ENCODE measurements at places on chromosomes 1 and 21.

DNA sequence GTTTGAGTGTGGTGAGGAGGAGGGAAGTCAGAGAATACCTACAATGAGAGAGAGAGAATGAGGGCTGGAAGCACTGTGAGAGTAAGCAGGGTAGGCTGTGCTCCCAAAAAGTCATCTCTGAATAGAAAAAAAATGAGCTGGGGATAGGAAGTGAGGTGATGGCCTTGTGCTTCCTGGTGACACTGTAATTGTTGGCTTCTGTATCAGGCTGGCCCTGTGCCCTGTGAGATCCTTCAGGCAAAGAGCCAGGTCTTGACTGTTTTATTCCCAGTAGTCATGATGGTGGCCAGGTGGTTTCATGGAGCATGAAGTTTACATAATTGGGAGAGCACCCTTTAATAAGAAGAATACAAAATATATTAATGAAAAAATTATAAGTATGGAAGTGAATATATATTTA is 20.4 kb upstream of the SPATA6 start:
- no peak overlapping the region for H3K4me3 ChIP-seq
- H3K36me3 ChIP-seq: no peaks in the 10 kb centered on the region
- H3K27me3 ChIP-seq: peaks cover 5% of the 10 kb centered on the region
- H3K4me1 ChIP-seq: no peaks in the 10 kb centered on the region
- H3K27ac ChIP-seq: no peak overlapping the region

DNA sequence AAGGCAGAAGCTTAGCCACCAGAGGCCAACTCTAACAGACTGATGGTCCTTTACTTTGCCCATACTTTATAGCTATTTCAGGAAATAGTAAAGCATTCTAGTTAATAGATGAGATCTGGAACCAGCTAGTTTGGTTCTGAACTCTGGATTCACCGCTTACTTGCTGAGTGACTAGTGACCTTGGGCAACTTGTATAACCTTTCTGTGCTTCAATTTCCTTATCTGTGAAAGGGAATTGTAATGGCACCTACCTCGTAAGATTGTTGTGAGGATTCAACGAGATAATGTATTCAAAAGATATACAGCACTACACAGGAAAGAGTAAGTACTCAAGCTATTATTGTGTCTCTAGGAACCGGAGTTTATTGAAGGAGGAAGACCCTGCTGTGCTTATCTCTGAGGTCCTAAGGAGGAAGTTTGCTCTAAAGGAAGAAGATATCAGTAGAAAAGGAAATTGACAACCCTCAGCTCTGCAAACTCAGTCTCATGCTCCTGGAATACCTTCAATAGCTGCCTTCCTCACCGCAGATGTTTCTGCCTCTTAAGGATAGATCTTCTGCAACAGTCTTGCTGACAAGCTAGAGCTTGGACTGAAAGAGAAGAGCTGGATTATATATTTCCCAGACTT is 11.9 kb downstream of the MTFR1L start:
- peaks cover 58% of the 10 kb centered on the region for H3K36me3 ChIP-seq
- H3K27ac ChIP-seq: peak overlapping the region; percentile 4
- peaks cover 12% of the 10 kb centered on the region for H3K4me1 ChIP-seq
- H3K27me3 ChIP-seq: no peaks in the 10 kb centered on the region
- no peak overlapping the region for H3K4me3 ChIP-seq
- no peak for DNase-seq

DNA sequence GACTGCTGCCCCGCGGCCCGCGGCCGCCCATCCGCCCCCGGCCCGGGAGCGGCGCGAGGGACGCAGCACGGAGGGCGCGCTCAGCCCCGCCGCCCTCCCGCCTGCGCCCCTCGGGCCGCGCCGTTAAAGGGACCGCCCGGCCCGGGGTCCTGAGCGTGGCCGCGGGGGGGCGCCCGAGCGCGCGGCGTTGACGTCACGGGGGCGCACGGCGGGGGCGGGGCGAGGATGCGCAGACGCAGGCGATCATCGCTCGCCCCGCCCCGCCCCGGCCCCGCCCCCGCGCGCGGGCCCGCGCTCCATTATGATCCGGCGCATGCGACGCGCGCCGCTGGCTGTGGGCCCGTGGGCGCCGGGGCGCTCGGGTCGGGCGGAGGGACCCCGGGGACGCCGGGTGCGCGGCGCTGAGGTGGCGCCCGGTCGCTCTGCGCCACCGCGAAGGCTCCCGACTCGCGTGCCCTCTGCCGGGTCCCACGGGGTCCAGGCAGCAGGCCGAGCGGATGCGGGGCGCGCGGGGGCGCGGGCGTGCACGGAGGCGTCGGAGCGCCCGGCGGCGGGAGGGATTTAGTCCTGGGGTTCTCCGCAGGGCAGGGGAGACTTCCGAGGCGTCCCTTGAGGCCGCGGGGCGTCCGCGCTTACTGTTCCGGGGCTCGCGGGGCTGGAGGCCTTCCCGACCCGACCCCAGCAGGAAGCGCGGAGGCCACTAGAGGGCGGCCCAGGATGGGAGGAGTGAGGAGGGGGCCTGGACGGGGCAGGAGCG is at the start of gene DVL1:
DVL1 (minus strand) TSS at position 163 of the 757 bp plus-strand sequence. CDS start 353 bp downstream, outside the sequence.
- peaks cover 32% of the 10 kb centered on the region for H3K4me1 ChIP-seq
- peak; percentile 78 for DNase-seq
- H3K27ac ChIP-seq: peak within 1 kb of the TSS; percentile 28
- H3K4me3 ChIP-seq: peak within 1 kb of the TSS; percentile 75

GRCh38 chr1:93659822-93660503 is 21.7 kb downstream of the BCAR3 start:
- H3K36me3 ChIP-seq: no peaks in the 10 kb centered on the region
- H3K27ac ChIP-seq: no peak overlapping the region
- no peak overlapping the region for H3K4me3 ChIP-seq
- no peaks in the 10 kb centered on the region for H3K4me1 ChIP-seq

DNA sequence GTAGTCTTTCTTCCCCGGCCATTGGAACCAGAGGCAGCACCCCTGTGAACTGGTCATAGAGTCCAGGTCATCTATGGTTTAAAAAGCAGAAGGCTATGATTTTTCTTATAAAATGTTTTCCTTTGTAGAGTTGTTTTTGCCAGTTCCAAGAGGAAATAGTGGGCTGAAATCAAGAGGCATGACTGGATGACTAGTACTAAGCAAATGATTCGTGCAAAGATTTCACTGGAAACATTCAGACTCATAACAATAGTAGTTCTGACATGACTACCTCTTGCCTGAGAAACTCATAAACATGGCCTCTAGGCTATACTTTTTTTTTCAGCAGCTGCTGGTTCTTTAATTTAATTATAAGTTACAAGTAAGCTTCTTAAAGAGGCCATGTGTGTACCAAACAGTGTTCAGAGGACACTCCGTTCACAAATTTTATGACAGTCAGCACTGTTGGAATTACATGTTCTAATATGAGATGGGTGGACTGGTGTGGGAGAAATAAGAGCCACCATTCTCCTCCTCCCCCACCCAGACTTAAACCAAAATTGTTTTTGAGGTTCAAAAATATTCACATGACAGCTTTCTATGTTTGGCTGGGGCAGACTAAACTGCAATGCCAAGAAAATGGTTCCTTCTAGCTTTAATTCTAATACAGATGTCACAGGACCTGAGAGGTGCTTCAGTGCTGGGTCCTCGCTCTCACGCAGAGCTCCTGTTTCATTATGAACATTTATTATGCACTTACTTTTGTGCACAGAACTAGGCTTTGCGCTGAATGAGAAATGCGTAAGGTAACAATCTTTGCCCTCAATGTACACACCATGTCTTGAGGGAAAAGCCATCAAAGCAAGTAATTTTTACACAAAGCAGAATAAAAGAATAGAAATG is 147.5 kb downstream of the ZC3H11B start:
- H3K27ac ChIP-seq: no peak overlapping the region
- no peaks in the 10 kb centered on the region for H3K27me3 ChIP-seq
- no peaks in the 10 kb centered on the region for H3K4me1 ChIP-seq
- no peaks in the 10 kb centered on the region for H3K36me3 ChIP-seq

DNA sequence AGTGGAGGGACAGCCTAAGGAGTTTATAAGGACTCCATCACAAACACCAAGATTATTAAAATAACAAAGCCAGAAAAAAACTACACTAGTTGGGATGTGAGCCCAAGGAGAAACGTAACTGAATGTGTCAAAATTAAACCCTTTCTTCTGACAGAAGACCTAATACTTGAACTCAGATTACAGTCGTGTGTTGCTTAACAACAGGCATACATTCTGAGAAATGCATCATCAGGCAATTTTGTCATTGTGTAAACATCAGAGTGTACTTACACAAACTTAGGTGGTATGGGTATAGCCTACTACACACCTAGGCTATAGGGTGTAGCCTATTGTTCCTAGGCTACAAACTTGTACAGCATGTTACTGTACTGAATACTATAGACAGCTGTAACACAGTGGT is 23.4 kb downstream of the DSTYK start:
- no peak overlapping the region for H3K27ac ChIP-seq
- H3K4me3 ChIP-seq: no peak overlapping the region
- H3K36me3 ChIP-seq: peaks cover 29% of the 10 kb centered on the region
- no peaks in the 10 kb centered on the region for H3K27me3 ChIP-seq

DNA sequence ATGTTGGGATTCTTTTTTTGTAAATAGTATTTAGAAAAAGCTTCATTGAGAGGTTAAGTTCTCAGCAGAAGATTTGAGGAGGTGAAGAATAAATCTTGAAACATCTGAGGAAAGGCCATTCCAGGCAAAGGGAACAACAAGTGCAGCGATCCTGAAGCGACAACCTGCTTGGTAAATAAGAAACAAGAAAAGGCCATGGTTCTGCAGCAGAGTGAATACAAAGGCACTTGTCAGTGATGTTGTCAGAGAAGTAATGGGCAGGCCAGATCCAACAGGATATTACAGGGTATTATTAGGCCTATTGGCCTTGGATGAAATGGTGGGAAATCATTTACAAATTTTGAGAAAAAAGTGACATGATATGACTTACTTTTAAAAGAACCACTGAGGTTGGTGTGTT is 960.0 kb downstream of the PLA2G4A start:
- H3K36me3 ChIP-seq: no peaks in the 10 kb centered on the region
- no peaks in the 10 kb centered on the region for H3K4me1 ChIP-seq
- H3K27me3 ChIP-seq: no peaks in the 10 kb centered on the region
- H3K4me3 ChIP-seq: no peak overlapping the region
- no peak for DNase-seq

DNA sequence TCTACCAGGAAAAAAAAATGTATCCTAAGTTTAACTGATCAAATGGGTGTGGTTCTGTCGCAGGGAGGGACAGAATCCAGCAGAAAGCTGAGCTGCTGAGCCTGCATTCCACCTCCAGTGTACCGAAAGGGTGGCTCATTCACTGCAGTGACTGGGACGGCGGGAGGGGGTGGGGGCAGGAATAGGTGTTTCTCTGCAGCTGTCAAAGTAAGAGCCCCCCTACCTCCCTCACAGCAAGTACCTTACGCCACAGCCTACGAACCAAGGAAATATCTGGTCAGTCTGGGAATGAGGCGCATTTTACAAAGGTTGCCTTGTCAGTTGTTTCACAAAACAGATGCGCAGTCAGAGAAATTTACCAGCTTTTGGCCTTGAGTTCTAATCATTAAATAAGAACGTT is 1.7 kb downstream of the S100B start:
- peaks cover 52% of the 10 kb centered on the region for H3K4me1 ChIP-seq
- no peaks in the 10 kb centered on the region for H3K36me3 ChIP-seq
- no peak overlapping the region for H3K27ac ChIP-seq
- DNase-seq: no peak

GRCh38 chr21:42655796-42656770 is 2.7 kb downstream of the PDE9A start:
- H3K4me1 ChIP-seq: peaks cover 25% of the 10 kb centered on the region
- no peaks in the 10 kb centered on the region for H3K36me3 ChIP-seq
- peaks cover 73% of the 10 kb centered on the region for H3K27me3 ChIP-seq
- H3K4me3 ChIP-seq: no peak overlapping the region

- H3K4me1 ChIP-seq: peaks cover 44% of the 10 kb centered on the region
- H3K4me3 ChIP-seq: no peak overlapping the region
- H3K36me3 ChIP-seq: no peaks in the 10 kb centered on the region
- peak; percentile 60 for DNase-seq
- peaks cover 8% of the 10 kb centered on the region for H3K27me3 ChIP-seq
These were observed 39.6 kb downstream of the RSPH1 start for GRCh38 chr21:42456457-42456856.

DNA sequence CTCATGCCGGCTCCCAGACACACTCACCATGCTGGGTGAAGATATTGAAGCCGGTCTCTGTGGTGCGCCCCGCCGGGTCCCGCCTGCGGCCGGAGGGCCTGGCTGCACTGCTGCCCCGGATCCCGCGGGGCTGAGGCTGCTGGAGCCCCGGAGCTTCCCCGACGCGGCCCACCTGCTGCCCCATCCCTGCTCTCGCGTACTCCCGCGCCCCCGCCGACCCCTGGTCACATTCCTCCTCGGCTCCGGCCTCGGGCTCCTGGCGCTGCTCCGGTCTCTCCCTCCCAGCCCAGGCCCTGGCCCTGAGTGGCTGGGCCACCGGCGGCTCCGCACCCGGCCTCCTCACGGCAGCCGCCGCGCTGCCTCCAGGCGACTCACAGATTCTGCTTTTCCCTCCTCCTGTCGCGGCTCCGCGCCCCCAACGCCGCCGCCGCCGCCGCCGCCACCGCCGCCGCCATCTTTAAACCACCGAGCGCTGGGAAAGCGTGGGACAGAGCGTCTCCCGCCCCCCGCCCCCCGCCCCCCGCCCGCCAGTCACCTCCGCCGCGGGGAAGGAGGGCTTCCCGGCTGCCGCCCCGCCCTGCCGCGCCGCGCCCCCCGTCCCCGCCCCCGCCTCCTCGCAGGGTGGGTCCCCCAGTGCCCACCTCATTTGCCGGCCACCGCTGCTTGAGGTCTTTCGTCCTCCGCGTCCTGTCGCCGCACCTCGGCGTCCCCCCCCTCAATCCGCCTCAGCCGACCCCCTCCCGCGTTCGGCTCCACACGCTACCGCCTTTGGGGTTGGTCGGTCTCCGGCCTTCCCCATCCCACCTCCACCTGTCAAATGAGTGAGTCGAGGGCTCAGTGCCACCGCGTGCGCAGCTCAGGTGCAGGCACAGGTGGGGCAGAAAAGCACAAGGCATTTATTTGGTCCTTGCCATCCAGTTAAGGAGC is at the start of gene ABL2:
ABL2 (minus strand) TSS at position 464 of the 927 bp plus-strand sequence; CDS start at position 184, 280 bp downstream.
- peak within 1 kb of the TSS; percentile 79 for H3K27ac ChIP-seq
- peaks cover 3% of the 10 kb centered on the region for H3K27me3 ChIP-seq
- peaks cover 22% of the 10 kb centered on the region for H3K4me1 ChIP-seq
- H3K36me3 ChIP-seq: peaks cover 3% of the 10 kb centered on the region
- DNase-seq: peak; percentile 58

GRCh38 chr1:231927431-231927830 is 300.8 kb downstream of the DISC1 start:
- no peak for DNase-seq
- no peak overlapping the region for H3K4me3 ChIP-seq
- H3K4me1 ChIP-seq: peaks cover 11% of the 10 kb centered on the region
- no peaks in the 10 kb centered on the region for H3K27me3 ChIP-seq
- no peak overlapping the region for H3K27ac ChIP-seq

DNA sequence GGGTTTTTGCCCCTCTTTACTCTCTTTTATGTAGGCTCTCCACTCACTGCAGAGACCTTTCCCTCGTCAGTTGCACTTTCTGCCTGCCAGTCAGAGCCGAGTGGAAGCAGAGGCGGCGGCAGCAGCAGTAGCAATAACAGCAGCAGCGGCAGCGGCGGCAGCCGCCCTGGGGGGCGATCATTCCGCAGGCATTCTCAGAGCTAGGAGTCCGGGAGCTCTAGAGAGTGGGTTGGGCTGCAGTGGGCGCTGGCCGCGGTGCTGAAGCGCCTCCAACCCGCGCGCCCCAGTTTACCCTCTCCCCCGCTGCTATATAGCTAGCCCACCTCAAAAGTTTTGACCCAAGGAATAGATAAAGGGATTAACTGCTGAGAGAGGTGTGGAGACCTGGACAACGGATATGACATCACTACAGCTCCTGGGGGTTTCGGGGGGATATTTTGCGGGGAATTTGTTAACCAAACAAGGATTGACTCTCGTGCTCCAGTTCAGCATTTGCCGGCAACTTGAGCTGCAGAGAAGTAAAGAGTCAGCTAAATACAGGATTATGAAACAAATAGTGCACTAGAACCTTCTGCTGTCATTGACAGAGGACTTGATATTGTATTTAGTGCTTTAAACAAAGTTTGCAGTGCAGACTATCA is at the start of gene OLFM3:
OLFM3 (minus strand) TSS at position 102 of the 641 bp plus-strand sequence.
- no peak within 1 kb of the TSS for H3K4me3 ChIP-seq
- H3K27ac ChIP-seq: no peak within 1 kb of the TSS
- no peaks in the 10 kb centered on the region for H3K36me3 ChIP-seq

GRCh38 chr1:246293366-246294121 is 213.5 kb downstream of the SMYD3 start:
- no peaks in the 10 kb centered on the region for H3K36me3 ChIP-seq
